ENCODE measurements at places on chromosomes 11 and 22.

- DNase-seq: no peak
These were observed 207.9 kb downstream of the DYNC2H1 start for GRCh38 chr11:103317118-103317517.

- DNase-seq: peak; percentile 37
These were observed 2.0 kb downstream of the IGSF22 start for GRCh38 chr11:18723991-18724390.

- no peak for DNase-seq
These were observed 1.8 kb downstream of the CD82 start for GRCh38 chr11:44566952-44567875.

- peak; percentile 81 for DNase-seq
These were observed 123.3 kb upstream of the RCN1 start for GRCh38 chr11:31967404-31968130.

DNA sequence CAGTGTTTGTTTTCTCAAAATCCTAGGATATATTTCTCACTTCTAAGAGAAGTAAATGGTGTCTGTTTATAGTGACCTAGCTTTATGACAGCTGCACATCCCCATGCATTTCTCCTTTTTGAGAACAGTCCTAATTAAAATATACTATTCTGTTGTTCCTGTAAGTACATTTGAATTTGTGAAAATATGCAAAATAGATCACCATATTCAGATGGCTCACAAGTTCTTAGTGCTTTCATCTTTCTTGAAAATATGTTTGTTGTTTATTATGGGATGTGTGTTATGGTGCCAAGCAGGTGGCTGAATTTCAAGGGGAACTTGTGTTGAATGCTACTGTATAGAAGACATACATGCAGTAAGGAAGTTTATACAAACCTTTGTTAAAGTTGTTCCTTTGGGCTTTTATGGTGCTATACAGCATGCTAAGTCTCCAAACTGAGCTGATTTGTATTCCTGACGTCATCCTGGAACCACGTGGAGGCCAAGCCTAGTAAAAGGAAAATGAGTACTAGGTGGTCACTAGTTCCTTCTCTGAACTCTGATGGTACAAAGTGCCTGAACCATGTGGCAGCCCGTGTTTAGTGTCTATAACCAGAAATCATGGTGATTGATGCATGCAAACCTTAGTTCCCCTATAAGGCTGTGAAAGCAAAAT is 7.8 kb upstream of the VSTM5 start:
- no peak for DNase-seq

- no peak for DNase-seq
These were observed 97.4 kb upstream of the PRDM11 start for GRCh38 chr11:45048870-45049691.

DNA sequence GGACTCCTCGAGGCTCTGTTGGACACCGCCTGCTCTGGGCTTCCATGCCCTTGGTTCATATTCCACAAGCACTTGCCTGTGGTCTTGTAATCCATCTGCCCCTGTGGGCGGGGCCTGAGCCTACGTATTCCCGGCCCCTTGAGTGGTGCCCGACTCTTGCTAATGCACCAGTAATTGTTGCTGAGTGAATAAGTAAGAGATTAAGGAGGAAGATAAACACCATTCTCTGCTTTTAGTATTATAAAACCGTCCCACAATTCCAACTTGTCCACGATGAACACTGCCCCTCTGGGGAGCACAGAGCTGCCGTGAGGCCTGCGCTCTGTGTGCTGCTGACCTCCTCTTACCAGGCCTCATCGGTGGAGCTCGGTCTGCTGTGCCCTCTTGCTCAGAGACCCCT is 50.3 kb downstream of the MICAL2 start:
- no peak for DNase-seq

DNA sequence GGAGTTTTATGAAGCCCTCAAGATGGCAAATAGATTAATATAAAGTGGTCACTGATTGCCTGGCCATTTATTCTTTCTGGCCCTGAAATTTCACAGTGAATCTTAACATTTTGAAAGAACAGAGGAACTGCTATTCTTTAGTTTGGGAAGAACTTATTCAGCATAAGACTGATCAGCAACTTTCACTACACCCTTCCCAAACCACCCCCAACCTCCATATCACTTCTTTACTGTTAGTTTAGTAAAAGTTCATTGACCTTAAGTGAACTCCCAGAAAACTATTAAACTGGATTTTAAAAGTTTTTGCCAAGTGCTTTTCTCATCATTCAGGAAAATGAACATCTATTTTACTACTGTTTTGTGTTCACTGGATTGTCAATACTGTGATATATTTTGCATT is 77.4 kb downstream of the NARS2 start:
- no peak for DNase-seq

GRCh38 chr22:20904008-20904979 is 12.9 kb upstream of the CRKL start:
- DNase-seq: no peak

DNA sequence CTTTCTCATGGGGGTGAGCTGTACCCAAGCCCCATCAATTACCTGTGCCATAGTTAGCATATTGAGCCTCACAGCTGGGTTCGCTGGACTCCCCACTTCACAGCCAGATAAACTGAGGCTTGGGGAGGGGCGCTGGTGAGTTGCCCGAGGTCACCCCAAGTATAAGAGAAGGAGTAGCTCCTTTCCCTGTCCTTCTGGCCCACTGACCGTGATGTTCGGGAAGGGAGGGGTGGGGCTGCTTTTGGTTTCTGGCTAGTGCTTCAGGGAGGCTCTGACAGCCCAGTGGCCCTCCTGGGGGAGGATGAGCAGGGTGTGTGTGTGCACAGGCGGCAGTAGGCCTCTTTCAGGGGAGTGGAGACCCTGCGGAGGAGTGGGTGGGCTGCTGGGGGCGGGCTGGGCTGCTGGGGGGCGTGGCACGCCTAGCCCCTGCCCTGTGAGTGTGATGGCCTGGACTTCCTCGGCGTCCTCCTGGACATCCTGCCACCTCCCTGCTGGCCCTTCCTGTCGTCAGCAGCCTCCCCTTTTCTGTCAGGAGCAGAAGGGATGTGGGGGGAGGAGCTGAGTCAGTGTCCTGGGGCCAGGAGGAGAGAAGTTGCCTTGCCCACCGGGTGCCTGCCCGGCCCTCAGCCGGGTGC is 50.3 kb downstream of the TRIOBP start:
- DNase-seq: no peak

GRCh38 chr22:19037282-19038163 is 84.7 kb downstream of the DGCR2 start:
- DNase-seq: no peak

DNA sequence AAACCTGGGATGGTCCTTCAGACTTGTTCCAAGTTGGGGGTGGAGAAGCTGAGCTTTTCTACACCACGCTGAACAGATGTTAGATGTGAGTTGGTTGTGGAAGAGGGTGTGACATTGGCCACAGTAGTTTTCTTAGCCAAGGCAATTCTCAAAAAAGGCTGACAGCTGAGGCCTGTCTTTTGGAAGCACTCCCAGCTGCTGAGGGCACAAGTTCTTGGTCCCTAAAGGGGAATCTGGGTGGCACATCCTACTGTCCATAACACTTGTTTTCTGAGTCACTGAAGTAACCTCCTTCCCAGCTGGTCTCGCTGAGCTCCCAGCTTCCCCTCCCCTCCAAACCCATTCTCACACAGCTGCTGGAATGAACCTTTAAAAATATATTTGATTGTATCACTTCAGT is 375.7 kb upstream of the KIRREL3 start:
- DNase-seq: no peak

DNA sequence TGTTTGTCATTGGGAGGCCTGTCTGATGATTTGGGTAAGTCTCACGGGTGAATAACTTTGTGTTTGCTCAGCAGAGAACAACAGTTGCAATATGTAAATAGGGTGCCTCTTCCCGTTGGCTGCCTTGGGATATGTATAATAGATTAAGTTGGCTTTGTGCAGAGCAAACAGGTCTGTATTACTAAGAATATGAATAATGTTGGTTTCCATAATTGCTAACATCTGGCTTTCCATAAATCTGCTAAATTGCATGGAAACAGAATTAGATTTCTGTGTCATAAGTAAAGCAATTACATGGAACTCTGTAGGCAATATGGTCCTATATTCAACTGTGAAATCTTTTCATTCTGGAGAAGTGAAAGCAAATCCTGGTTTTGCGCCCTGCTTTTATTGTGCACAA is 636.0 kb upstream of the ANO5 start:
- peak; percentile 99 for DNase-seq

- no peak for DNase-seq
These were observed 8.8 kb upstream of the RPL3 start for GRCh38 chr22:39327995-39328754.

GRCh38 chr11:131762346-131763110 is 392.1 kb downstream of the NTM start:
- DNase-seq: no peak

GRCh38 chr11:120929090-120929489 is 94.8 kb upstream of the TBCEL start:
- DNase-seq: no peak

- no peak for DNase-seq
These were observed 5.3 kb downstream of the SYNGR1 start for GRCh38 chr22:39355080-39355479.

DNA sequence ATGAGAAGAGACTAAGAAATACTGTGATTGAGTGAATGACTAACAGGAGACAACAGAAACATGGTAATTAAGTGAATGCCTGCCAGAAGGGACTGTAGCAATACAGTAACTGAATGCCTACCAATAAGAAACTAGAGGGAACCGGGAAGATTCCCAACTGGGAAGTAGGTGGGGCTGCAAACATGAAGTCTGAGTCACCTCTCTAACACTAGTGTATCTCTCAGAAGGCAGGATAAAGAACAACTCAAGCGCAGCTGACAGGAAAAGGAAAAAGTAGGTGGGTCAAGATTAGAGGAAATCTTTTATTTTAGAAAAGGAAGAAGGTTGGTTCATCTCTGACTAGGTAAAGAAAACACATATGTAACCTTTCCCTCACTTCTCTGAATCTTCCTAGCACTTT is 14.0 kb downstream of the C11orf42 start:
- no peak for DNase-seq

- no peak for DNase-seq
These were observed 253.7 kb upstream of the B3GAT1 start for GRCh38 chr11:134665571-134666270.

GRCh38 chr11:126405374-126405773 is 49.9 kb downstream of the ST3GAL4 start:
- no peak for DNase-seq

GRCh38 chr22:49923445-49923844 is 5.0 kb downstream of the CRELD2 start:
- DNase-seq: no peak

GRCh38 chr11:77753230-77753629 is 67.3 kb downstream of the RSF1 start:
- DNase-seq: no peak

DNA sequence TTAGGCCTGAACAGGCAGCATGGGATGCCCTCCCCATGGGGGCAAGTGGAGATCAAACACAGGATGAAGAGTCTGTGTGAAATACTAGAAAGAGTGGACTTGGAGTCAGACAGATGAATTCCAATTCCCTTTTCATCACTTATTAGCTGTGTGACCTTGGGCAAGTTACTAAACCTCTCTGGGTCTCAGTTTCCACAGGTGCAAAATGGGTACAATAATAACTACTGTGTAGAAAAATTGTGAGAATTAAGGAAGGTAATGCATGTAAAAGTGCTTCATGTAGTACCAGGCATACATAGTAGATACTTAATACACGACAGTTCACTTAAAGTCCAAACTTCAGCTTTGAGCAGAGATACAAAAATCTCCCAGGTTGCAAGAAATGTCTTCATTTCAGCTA is 176.4 kb downstream of the DSCAML1 start:
- no peak for DNase-seq

- no peak for DNase-seq
These were observed 37.0 kb downstream of the OSBP2 start for GRCh38 chr22:30731658-30732057.

DNA sequence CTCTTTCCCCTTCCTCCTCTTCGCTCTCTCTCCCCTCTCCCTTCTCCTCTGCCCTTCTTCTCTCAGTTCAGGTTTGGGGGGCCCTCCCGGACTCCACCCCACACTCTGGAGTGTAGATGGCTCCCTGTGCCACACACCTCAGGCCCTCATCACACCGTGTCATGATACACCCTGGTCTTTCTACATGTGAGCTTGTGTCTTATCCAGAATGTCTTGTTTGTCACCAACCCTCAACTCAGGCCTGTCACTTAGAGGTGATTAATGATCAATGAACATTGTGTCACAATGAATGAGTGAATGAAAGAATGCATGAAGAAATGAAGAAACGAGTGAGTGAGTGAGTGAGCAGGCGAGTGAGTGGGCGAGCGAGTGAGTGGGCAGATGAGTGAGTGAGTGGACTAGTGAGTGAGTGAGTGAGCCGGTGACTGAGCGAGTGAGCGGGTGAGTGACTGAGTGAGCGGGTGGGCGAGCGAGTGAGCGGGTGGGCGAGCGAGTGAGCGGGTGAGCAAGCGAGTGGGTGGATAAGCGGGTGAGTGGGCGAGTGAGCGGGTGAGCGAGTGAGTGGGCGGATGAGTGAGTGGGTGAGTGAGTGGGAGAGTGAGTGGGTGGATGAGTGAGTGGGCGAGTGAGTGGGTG is 33.8 kb downstream of the CAPN1 start:
- no peak for DNase-seq

GRCh38 chr11:5631417-5631816 is 6.6 kb downstream of the TRIM34 start:
- no peak for DNase-seq

DNA sequence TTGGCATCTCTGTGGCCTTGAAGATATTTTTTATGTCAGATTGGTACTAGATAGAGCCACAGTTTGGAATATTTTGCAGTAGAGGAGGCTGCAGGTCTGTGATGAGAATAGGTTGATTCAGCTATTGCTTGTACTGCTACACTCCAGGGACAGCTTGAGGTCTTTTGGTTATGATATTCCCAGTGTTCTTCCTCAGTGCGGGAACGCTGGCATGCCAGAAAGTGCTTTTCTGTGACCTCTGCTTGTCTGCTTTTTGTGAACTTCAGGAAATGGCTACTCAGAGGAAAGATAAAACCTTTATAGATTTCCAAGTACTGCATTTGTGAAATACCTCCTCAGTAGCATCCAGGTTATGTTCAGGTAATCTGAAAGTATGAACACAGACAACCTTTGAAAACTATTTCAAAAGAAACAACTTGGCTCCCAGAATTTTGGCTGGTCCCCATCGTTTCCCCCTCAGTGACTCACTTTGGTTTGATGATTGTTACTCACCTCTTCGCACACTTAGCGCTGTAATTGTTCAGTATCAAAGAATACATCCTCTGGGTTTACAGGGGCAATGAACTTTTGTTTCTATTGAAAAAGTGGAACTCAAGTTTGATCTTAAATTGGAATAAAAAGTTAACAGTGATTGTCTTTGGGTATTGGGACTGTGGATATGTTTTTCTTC is 191.4 kb downstream of the HIPK3 start:
- DNase-seq: no peak

DNA sequence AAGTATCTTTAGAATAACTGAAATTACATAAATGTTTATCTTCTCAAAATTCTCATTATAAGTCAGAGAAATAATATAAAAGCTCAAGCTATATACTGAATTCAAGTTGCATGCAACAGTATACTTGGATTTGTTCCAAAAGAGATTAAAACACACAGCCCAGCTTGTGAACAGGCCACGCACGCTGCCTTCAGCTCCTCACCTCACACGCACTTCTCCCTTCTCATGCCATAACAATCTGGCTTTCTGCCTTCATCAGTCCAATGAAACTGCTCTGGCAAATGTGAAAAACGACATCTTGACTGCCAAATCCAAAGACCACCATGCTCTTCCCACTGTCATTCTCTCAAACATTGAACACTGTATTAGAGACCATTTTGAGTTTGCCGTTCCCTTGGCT is 22.1 kb downstream of the ATP6V1E1 start:
- DNase-seq: no peak

GRCh38 chr11:1668911-1669473 is 28.0 kb upstream of the KRTAP5-6 start:
- DNase-seq: no peak
